ENCODE measurements at places on chromosomes 7 and 10.
A peak's percentile ranks its signal among the peaks of the same experiment; 100 is the strongest.

GRCh38 chr7:85564861-85565260 is 378.0 kb upstream of the SEMA3D start:
- DNase-seq: no peak

GRCh38 chr10:57830877-57831560 is 436.7 kb downstream of the IPMK start:
- no peak for DNase-seq

DNA sequence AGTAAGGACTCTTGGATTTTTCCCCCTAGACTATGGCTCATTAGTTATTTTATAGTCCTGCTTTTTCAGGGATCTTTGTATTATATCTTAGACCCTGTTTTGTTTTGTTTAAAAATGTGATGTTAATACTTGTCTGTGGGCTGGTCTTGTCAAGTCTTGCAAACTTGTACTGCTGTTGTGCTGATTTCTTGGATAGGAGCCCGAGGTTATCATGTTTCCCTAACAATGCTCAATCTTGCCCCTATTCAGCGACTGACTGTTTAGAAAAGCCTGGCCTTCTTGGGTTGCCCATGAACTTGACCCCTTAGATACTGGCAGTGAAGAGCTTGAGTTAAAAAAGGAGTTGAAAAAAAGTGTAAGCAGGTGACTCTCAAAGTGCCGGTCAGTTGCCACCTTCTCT is 115.7 kb downstream of the KIAA1217 start:
- no peak for DNase-seq

DNA sequence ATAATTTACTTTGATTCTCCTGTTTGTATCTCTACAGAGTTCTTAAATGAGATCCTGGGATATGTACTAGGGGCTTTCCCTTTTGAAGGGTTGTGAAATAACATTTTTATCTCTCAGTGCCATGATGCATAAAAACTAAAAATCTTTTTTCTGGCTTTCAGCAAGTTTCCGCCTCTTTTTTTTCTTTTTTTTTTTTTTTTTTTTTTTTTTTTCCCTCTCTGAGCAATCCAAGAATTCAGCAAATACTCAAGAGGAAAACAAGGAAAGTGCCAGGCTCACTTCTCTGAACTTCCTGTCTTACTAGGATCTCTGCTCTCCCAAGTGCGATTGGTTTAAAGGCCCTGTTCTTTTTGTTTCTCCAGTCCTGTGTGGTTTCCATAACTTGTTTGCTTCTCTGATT is 79.9 kb downstream of the HYCC1 start:
- peak; percentile 34 for DNase-seq

DNA sequence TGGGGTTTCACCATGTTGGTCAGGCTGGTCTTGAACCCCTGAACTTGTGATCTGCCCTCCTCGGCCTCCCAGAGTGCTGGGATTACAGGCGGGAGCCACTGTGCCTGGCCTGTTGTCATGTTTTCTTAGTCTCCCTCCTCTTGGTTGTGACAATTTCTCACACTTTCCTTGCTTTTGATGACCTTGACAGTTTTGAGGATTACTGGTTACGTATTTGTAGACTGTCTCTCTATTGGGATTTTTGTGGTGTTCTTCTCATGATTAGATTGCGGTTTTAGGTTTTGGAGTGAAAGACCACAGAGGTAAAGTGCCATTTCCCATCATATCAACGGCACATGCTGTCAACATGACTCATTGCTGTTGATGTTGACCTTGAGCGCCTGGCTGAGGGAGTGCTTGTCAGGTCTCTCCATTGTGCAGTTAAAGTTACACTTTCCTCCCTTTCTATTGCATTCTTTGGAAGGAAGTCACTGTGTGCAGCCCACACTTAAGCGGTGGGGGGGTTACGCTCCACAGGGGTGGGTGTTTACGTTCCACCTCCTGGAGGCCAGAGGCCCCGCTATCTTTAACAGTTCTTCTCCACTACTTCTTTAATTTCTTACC is 10.8 kb downstream of the NEURL1 start:
- no peak for DNase-seq

GRCh38 chr7:91566402-91566732 is 302.1 kb downstream of the FZD1 start:
- DNase-seq: peak; percentile 30

GRCh38 chr10:73841526-73842285 is 30.3 kb upstream of the NDST2 start:
- DNase-seq: peak; percentile 51

- DNase-seq: no peak
Observed at GRCh38 chr7:83608716-83609115, 40.2 kb downstream of the SEMA3E start.

DNA sequence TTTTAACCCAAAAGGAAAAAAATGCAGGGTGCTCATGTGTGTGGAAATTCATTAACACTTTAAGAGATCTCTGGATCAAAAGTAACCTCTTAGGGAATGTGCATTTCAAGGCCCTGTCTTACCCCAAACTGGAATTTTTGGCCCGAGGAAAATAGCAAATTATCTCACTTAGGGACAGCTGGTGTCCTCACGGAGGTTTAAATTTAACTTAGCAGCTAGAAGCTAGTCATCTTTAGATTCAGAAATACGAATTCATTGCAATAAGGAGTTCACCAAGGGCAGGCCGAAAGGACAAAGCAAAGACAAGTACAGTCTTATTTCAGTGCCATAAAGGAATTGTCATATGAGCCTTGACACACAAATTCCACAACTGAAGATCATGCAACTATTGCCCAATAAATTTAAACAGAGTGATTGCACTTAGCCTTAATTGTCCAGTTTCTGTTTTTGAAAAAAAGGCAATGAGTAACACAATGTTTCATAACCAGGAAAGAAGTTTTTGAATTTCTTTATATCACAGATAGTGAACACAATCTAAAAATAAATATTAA is 22.4 kb upstream of the SEMA3C start:
- peak; percentile 65 for DNase-seq

- no peak for DNase-seq
Observed at GRCh38 chr10:92419740-92420545, 129.0 kb downstream of the MARCHF5 start.

GRCh38 chr7:95881597-95881996 is 109.2 kb downstream of the DYNC1I1 start:
- DNase-seq: no peak

- DNase-seq: no peak
Observed at GRCh38 chr10:47364366-47364765, 16.2 kb downstream of the RBP3 start.

- peak; percentile 24 for DNase-seq
Observed at GRCh38 chr10:97355571-97355975, 21.0 kb upstream of the FRAT2 start.

GRCh38 chr10:93565446-93565845 is 1.0 kb upstream of the FFAR4 start:
- DNase-seq: no peak

DNA sequence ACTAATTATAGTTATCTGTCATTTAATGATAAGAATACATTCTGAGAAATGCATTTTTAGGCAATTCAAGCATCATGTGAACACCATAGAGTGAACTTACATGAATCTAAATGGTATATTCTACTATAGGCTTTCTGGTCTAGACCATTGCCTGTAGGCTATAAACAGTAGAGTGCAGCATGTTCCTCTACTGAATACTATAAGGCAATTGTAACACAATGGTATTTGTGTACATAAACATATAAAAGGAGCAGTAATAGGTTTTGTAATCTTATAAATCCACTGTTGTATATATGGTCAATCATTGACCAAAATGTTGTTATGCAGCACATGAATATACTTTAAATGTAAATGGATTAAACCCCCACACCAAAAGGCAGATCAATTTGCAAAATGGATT is 71.6 kb downstream of the AKR1C4 start:
- DNase-seq: no peak

GRCh38 chr10:33155720-33156638 is 178.5 kb downstream of the NRP1 start:
- peak; percentile 58 for DNase-seq

DNA sequence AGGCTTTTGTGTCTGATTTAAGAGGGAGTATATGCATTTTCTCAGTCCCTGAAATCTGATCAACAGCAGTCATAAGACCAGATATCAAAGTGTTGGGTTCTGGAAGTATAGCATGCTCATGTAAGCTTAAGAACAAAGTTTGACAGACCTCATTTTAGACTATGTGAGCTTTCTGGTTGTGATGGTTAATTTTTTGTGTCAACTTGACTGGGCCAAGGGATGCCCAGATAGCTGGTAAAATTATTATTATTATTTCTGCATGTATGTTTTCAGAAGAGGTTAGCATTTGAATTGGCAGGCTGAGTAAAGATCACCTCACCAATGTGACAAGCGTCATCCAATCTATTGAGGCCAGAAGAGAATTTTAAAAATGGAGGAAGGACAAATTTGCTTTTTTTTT is 63.5 kb upstream of the FRMD4A start:
- DNase-seq: no peak
